ENCODE measurements at places on chromosomes 2 and 18. TPM values are rescaled to one million over a fixed set of nuclear protein-coding genes. Genes with fewer than 3 reads are reported as not detected.
A peak's percentile ranks its signal among the peaks of the same experiment; 100 is the strongest.

The POTEI gene
- 0.08 TPM for polyA plus RNA-seq

The EVA1A gene
- polyA plus RNA-seq = 12.9 TPM

- no peak for DNase-seq
These were observed 41.1 kb downstream of the CDK15 start for GRCh38 chr2:201847481-201847880.

The DSG1 gene
- 0.05 TPM for polyA plus RNA-seq

- no peak for DNase-seq
These were observed 36.8 kb downstream of the TOGARAM2 start for GRCh38 chr2:29017716-29018435.

The ALK gene
- polyA plus RNA-seq = 0.55 TPM

DNA sequence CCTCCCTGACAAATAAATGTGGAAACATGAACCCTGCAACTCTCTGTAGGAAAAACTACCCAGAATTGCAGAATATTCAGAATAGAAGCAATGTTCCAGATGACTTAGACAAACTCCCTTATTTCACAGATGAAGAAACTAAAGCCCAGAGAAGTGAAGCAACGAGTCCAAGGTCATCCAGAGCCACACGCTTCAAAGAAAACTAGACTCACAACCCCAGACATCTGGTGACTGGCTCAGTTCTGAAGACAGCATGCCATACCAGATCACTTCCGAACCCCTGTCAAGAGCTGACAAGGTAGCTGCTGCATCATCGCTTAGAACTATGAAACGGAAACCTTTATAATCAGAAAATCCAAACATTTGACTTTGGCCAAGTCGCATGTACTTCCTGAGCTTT, 101.3 kb downstream of the PID1 start:
- DNase-seq = no peak

GRCh38 chr2:211664321-211664720, 874.3 kb downstream of the ERBB4 start:
- no peak for DNase-seq

The EML6 gene
- 20.4 TPM for polyA plus RNA-seq

DNA sequence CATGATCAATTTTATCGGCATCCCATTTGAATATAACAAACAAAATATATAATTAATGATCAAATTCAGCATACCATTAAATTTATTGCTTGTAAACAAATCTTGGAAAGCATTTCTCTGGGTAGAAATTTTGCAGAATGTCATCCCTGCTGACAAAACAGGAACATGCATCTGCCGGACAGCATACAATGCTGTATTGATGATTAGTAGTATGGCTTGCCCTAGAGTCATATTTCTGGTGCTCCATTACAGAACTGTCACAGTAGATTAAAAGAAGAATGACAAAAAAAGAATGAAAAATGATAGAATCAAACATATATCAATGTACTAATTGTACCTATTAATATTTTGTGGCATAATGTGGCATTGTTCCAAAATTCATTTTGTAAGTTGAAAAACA, 98.0 kb downstream of the NXPH2 start:
- no peak for DNase-seq

The C2orf72 gene
- polyA plus RNA-seq = 4.0 TPM

The ARHGEF4 gene
- 6.6 TPM for polyA plus RNA-seq

GRCh38 chr2:113182471-113183260, 8.9 kb downstream of the PSD4 start:
- no peak for DNase-seq

- DNase-seq = no peak
These were observed 4.2 kb downstream of the ZNF513 start for GRCh38 chr2:27376151-27376865.

- DNase-seq = no peak
These were observed 21.5 kb downstream of the KIAA2012 start for GRCh38 chr2:202094426-202094986.

DNA sequence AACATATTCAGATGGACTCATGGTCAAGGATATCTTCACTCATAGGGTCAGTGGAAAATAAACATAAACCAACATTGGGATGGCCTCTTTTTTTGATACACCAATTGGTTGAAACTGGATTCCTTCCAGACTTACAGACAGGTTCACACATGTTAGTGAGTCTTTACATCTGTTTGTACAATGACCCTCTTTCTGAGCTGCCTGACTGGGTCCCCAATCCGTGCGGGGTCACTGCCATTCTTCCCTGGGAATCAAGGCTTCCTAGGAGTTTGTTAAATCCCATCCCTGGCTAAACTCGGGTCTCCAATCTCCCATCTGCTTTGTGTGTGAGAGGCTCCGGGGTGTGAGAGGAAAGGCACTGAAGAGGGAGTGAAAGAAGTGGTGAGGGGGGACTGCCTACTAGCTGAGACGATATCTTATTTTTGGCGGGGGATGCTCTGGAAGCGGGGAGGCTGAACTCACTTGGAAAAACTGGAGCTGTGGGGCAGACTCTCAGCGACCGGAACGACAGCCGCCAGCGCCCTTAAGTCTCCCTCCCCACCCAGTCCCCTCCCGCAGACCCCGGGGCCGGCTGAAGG, 487 bp downstream of the STARD6 start:
- DNase-seq = no peak

The HOXD1 gene
- polyA plus RNA-seq = 10.1 TPM

The CCDC141 gene
- 0.30 TPM for polyA plus RNA-seq

The IL36A gene
- polyA plus RNA-seq = not detected

DNA sequence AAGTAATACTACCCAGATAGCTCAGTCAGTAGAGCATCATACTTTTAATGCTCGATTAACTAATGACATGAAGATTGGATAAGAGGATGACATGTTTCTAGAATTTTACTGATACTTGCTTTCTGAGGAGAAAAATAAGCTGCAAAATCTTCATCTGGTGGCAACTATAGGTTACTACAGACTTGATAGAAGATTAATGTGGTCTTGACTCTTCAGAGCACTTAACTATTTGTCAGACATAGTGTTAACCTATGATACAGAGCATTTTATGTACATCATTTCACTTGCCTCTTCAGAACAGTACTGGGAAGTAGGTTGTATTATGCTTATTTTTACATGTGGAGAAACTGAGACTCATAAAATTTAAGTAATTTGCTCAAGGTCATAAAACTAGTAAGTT, 83.9 kb downstream of the UBR3 start:
- DNase-seq = no peak

DNA sequence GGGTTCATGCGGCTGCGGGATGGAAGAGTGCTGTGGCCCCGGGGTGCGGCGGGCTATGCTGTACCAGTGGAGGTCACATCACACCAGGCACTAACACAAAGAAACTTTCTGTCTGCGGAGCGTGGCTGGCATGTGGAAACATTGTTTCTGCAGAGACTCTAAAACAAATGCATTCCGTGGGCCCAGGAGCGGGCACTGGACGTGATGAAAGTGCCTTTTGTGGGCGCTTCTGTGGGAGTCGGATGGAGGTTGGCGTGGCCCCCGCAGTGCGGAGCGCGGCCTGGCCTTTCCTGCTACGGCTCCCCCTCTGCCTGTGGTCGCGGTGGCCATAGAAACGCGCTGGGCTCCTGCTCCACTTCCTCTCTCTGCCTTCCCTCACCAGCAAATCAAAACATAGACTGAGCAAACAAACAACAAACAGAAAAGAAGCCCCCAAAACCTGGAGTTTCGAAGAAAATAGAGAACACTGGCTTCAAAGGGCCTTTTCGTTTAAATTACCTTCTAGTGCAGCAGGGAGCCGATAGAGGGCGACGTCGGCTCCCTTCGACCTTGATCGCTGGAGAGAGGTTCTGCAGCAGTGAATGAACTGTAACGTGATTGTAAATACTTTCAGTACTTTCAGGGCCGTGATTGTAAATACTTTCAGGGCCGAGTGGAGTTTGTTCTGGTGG, 51.4 kb downstream of the KIF5C start:
- peak; percentile 67 for DNase-seq

- DNase-seq = no peak
These were observed 657 bp downstream of the ATP8B1 start for GRCh38 chr18:57802213-57803102.

The SERPINB11 gene
- polyA plus RNA-seq = not detected

- no peak for DNase-seq
These were observed 1.7 kb downstream of the NAT8 start for GRCh38 chr2:73640511-73640911.

GRCh38 chr2:196088203-196088602, 19.6 kb upstream of the DNAH7 start:
- no peak for DNase-seq

Data from left kidney (tissue), 8 donors.